ENCODE measurements at places on chromosomes 2 and 18. TPM values are rescaled to one million over a fixed set of nuclear protein-coding genes. Genes with fewer than 3 reads are reported as not detected.
A peak's percentile ranks its signal among the peaks of the same experiment; 100 is the strongest.

The MALT1 gene
- total RNA-seq: 42.5 TPM

The BMP10 gene
- not detected for total RNA-seq

The IL18R1 gene
- total RNA-seq: 26.6 TPM

The MATN3 gene
- total RNA-seq: not detected

The PDCD1 gene
- total RNA-seq: 47.6 TPM

The CHRNG gene
- not detected for total RNA-seq

The LHCGR gene
- not detected for total RNA-seq

DNA sequence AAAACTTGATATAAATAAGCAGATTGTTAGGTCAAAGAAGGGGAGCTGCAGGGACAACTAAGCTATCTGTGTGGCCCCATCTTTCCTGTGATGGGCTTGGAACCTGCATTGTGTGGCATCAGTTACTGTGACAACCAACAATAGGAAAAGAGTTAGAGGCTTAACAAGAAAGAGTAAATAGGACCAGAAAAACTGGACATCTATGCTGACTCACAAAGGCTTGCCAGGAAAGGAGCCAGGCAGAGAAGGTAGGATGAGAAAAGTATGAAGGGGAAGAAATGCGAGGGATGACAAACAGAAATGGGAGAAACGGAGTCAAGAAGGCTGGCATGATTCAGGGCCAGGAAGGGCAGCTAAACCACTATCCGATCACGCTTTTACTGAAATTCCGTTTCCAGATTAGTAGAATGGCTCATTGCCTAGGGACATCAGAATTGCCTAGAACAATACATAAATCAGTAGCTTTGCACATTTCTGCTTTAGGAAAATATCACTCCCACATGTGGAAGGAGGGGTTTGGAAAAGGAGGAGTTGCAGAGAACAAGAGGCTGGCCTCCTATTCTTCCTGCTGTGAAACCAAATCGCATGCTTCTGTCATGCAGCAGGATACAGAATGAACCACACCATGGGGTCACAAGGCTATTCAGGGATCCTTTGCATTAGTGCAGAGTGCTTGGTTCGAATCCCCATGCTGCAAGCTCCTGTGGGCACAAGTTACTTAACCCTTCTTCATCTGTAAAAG lies 7.3 kb downstream of the PLA2R1 start:
- no peak for DNase-seq

DNA sequence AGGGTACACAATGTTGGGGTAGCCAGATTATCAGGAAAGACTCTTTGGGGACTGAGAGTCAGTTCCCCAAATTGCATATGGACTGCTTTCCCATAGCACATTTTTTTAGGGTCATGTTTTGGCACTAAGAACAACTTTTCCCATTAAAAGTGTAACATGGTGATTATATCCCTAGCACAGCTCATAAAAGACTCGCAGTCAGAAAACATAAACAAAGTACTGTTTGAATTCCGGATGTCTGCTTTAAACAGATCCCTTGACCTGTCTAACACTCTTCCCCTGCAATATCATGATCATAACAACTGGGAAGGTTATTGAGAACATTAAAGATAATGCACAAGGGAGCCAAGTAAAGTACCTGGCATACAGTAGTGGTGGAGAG lies 262.2 kb downstream of the ASXL3 start:
- no peak for DNase-seq

DNA sequence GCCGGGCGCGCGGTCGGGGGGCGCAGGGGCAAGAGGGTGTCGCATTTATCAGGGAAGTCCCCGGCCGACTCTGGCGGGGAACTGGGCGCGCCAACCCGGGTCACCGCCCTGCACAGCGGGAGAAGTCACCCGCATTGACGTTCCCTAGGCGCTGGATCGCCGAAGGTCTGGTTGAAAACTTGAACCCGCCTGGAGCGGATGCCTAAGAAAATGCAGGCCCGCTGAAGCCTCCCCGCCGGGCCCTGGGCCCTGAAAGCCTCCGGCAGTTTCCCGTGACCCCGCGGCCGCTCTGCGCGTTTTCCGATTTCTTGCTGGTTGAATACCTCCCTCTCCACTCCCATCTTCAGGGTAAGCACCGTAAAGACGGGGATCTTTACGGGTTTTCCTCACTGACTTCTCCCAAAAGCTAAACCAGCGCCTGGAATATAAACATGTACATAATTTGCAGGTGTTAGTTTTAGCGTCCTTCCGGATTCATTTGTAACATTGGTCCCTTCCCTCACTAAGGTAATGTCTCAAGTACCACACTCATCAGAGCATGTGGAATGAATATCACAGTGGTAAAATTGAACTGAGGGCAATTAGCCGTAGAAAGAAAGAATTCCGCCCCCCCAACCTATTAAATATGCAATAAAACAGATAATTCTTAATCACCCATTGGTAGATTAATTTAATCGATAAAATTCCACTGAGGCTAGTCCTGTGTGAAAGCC lies 675 bp upstream of the SPIRE1 start:
- peak; percentile 30 for DNase-seq

DNA sequence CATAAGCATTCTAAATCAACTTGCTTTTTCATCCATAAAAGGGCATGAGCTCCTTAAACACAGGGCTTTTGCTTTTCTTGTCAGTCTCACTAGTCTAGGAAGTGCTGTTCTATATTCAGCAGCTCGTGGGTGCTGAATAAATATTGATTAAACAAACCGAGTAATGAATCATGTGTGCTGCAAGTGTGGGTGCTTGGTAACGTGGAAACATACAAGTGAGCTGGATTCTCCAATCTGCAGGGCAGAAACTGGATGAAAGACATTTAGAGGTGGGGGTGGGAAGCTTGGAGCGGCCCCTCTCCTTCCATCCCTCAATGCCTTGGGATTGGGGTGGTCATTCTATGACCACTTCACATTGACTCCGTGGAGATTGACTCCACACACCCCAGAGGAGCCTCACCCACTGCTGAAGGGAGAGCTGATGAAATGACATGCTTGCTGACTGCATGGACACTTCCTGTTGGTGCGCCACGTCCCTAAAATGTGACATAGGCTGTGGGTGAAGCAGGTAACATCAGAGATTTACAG lies 114.6 kb downstream of the DOCK10 start:
- peak; percentile 83 for DNase-seq

DNA sequence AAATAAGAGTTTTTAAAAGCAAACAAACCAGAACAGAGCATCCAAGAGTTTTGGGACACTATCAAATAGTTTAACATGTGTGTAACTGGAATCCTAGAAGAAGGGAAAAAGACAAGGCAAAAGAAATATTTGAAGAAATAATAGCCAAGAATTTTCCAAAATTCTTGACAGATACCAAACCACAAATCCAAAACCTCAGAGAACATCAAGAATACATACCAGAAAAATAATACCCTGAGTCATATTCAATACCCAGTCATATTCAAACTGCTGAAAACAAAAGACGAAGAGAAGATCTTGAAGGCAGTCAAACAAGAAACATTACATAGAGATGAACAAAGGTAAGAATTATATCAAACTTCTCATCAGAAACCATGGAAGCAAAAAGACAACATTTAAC lies 22.9 kb downstream of the INO80C start:
- no peak for DNase-seq

DNA sequence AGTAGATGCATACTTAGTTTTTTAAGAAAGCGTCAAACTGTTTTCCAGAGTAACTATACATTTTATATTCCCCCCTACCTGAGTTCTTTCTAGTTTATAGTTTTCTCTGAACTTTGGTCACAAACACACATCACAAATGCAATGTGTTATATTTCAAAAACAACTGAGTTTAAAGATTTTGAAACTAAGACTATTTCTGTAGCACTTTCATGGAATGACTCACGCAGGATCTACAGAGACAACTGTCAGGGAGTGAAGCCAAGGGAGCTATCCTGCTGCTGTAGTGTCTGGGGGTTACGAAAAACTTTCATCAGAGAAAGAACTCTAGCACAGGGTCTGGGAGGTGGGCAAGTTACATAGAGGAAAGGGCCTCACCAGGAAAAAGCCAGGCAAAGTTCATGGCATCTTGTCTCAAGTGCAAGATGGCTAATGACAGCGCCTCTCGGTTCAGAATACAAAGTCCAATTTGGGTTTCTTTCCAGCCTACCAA lies 66.8 kb downstream of the UXS1 start:
- no peak for DNase-seq

DNA sequence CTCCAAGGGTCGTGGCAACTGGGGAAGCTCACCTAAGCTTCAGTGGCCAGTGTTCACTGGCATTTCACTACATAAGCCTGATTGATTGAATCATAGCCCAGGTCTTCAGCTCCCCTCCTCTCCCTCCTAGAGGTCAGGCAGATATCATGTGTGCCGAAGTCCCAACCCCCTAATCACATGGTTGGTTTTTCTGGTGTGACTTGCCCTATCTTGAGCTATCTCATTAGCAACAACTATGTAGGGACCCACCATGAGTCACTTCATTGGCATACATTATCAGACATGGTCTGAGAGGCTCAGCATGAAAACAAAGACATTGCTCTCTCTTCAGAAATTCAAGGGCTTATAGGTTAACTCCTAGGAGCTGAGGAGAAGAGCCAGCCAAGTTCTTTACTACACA lies 76.8 kb downstream of the LYPD1 start:
- no peak for DNase-seq

DNA sequence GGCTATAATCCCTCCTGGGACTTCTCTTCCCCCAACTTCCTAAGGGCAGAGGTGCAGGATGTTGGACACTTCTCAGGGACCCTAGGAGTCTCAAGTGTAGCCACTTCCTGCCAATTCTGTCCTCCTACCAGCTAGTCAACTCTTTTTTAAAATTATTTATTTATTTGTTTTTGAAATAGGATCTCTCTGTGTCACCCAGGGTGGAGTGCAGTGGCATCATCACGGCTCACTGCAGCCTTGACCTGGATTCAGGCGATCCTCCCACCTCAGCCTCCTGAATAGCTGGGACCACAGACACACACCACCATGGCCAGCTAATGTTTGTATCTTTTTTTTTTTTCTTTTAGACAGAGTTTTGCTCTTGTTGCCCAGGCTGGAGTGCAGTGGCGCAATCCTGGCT lies 11.5 kb downstream of the SFTPB start:
- no peak for DNase-seq

DNA sequence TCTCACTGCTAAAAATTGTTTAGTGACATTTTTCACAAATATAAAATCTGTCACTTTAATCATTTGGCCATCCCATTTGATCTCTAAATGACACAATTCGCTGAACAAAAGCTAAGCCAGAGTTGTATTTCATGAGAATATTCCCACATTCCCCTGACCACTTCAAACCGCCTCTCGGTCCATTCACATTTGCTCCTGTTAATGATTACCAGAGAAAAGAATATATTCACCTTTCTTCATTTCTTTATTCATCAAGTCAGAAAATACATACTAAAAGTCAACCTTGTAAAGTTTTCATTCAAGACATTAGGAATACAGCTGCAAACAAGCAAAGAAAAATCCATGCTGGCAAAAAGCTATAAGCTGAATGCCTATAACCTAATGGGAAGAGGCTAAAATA lies 225.5 kb downstream of the DOK6 start:
- DNase-seq: no peak

DNA sequence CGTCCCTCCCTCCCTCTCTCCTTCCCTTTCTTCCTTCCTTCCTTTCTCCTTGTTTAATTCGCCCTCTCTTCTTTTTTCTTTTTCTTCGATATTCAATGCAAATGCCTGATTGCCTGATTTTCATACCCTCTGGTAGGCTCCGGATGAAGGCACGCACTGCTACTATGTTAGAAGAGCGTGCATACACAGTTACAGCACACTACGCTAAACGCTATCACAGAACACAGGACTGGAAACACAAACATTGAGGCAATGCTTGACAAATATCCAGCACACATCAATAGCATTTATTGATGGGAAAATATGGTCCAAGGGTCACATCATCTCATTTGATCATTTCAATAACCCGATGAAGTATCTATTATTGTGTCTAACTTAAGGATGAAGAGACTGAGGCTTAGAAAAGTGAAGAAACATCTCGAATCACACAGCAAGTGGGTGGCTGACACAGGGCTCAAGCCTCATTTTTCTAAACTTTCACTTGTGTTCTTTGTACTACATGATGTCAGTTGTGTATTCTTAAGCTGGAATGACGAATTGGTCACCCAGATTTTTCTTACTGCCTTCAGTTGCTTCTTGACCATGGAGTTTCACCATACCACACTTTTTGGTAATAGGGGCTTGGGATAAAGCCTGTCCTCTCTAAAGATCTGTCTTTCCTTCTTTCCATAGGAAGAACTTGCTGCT lies 101.8 kb downstream of the TRIB2 start:
- DNase-seq: no peak

GRCh38 chr2:46389417-46389916 lies 89.9 kb upstream of the TMEM247 start:
- DNase-seq: no peak

GRCh38 chr2:8882094-8882493 lies 44.7 kb upstream of the KIDINS220 start:
- no peak for DNase-seq

DNA sequence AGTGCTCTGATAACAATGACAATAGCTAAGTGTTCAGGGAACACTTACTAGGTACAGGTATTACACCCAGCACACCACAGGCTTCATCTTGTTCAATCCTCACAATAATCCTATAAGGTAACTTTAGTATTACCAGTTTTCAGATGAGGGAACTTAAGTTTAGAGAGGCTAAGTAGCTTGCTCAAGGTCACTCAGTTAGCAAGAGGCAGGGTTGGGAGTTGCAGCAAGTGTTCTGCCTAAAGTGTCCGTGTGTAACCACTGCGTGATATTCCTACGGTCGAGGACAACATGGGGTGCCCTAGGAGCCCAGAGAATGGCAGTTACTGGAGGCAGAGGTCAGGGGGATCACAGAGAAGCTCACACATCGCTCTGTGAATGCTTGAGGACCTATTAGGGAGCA lies 30.2 kb upstream of the EGR4 start:
- no peak for DNase-seq

DNA sequence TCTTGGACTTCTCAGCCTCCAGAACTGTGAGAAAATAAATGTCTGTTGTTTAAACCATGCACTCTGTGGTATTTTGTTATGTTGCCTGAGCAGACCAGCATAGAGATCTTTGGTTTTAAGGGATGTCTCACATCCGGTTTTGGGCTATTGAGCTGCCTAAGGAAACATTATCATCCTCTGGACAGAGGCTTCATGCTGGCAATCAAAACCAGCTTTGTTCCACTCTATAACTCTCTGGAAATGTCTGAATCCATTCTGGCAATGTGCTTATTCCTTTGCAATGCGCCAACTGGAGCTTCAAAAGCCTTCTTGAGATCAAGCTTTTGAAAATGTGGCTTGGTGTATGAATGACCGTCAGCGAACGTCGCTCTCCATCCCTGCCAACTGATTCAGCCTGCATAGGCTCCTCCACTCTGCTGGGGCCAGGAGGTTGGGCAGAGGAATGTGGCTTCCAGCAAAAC lies 183.6 kb upstream of the MGAT5 start:
- no peak for DNase-seq

DNA sequence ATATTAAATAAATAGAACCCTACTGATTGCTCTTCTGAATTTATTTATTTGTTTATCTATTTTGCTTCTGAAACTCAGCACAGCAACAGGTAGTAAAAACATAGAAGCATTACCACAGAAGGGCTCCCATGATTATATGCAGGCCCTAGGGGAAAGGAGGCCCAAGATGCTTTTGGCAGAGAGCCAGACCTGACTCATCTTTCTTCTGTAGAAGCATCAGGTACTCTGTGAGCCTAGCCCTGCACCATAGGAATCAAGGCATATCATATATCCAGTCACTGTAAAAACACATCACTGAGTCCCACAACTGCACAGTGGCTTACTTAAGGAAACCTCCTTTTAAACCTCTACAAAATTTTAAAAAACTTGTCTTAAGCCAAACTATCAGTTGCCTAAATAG lies 1.8 kb downstream of the SCN9A start:
- no peak for DNase-seq

Data from activated CD4-positive, alpha-beta memory T cell treated with anti-CD3 and anti-CD28 coated beads for 36 hours (primary cell).